ENCODE measurements at places on chromosomes 6 and 20. TPM values are rescaled to one million over a fixed set of nuclear protein-coding genes. Genes with fewer than 3 reads are reported as not detected.

- DNase-seq = no peak
- no peak overlapping the region for H3K27ac ChIP-seq
- no peaks in the 10 kb centered on the region for H3K27me3 ChIP-seq
- H3K36me3 ChIP-seq = no peaks in the 10 kb centered on the region
- H3K4me1 ChIP-seq = peaks cover 5% of the 10 kb centered on the region
These were observed 31.6 kb upstream of the SNX9 start for GRCh38 chr6:157791450-157791849.

Gene CLVS2
- total RNA-seq = 0.88 TPM

- H3K4me3 ChIP-seq = no peak overlapping the region
- H3K36me3 ChIP-seq = no peaks in the 10 kb centered on the region
- H3K27ac ChIP-seq = no peak overlapping the region
- no peak for DNase-seq
These were observed 242.6 kb downstream of the DOK5 start for GRCh38 chr20:54717983-54718382.

DNA sequence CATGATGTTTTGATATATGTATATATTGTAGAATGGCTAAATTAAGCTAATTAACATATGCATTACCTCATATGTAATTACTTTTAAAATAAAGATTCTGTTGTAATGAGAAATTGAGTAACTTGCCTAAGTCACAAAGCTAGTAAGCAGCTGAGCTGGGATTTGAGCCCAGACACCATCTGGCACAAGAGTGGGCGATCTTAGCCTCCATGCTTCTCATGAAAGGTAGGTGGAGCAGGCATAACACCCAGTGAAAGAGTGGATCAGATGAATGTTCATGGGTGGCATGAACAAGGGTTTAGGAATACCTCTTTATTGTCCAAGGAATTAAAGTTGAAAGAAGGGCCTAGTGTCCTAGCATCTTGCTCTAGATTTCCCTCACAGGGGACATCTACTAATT is 365.4 kb downstream of the TFAP2B start:
- no peak overlapping the region for H3K4me3 ChIP-seq
- no peak overlapping the region for H3K27ac ChIP-seq
- H3K27me3 ChIP-seq = no peaks in the 10 kb centered on the region

Gene POM121L2
- total RNA-seq = not detected

GRCh38 chr20:16953858-16954257 is 205.7 kb downstream of the OTOR start:
- H3K4me3 ChIP-seq = no peak overlapping the region
- no peaks in the 10 kb centered on the region for H3K36me3 ChIP-seq
- no peaks in the 10 kb centered on the region for H3K4me1 ChIP-seq
- no peak overlapping the region for H3K27ac ChIP-seq
- no peak for DNase-seq

DNA sequence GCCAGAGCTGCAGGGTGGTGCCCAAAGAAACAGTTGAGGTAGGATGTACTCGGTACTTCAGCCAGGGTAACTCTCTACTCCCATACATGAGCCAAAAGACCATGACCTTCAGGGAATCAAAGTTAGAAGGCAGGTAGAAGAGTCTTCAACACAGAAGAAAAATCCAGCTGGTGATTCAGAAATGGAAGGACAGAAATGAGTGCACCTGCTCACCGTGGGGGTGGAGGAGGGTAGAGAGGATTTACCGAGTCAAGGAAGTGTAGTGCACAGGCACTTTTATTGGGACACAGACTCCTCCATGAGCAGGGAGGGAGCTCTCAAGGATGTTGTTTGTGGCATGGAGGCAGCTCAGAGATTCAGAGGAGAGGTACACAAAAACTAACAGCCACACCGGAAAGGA is 330.3 kb upstream of the PRDM1 start:
- H3K27ac ChIP-seq = no peak overlapping the region
- no peaks in the 10 kb centered on the region for H3K36me3 ChIP-seq
- DNase-seq = no peak
- no peaks in the 10 kb centered on the region for H3K4me1 ChIP-seq
- H3K27me3 ChIP-seq = no peaks in the 10 kb centered on the region
- H3K4me3 ChIP-seq = no peak overlapping the region

DNA sequence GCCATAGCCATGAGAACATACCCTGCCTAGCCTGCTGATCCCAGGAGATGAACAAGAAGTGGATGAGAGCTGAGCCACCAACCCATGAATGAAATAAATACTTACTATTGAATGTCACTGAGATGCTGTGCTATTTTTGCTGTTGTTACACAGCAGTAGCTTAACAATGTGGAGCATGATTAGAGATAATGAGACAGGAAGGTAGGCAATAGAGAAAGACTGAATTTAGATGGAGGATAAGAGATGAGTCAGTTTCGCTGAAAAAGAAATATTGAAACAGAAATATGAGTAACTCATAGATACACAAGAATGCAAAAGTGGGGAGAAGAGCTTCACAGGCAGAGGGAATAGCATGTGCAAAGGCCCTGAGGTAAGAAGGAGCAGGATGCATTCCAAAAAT is 94.9 kb upstream of the TOP1 start:
- no peaks in the 10 kb centered on the region for H3K36me3 ChIP-seq
- H3K27ac ChIP-seq = no peak overlapping the region
- H3K4me1 ChIP-seq = no peaks in the 10 kb centered on the region
- H3K4me3 ChIP-seq = no peak overlapping the region
- no peak for DNase-seq

DNA sequence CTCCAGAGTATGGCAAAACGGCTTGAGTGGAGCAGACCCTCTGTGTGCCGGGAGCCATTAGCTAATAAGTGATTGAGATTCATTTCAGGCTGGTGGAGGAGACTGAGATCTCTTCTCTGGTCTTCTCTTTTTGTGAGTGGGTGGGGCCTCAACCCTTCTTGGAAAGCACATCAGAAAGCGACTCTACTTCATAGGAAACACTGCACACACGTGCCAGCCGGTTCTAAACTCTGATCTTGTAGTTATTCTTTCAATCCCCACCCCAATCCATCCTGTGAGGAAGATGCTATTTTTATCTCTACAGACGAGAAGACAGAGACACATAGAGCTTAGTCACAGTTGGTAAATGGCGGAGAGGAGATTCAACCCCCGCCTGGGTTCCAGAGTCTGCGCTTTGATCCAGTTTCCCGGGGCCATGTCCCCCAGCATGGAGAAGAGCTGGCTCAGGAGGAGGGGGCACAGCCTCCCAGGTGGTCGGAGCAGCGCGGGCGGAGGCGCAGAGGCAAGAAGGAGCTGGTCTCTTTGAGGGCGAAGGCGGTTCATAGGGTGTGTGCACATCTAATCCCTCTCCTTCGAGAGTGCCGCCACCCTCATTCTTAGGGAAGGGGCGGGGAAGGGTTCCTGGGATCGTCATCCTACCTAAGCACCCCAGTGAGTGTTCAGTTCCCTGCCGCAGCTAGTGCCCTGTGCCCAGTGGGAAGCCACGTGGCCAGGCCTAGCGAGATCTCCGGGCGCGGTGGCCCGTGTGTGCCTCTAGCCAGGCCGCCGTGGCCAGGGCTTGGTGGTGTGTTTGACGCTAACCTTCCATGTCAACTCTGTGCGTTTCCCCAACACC is 49.0 kb upstream of the TAGAP start:
- no peaks in the 10 kb centered on the region for H3K36me3 ChIP-seq
- H3K4me1 ChIP-seq = no peaks in the 10 kb centered on the region
- DNase-seq = no peak
- H3K27me3 ChIP-seq = no peaks in the 10 kb centered on the region

Gene DSP
- total RNA-seq = 0.85 TPM

DNA sequence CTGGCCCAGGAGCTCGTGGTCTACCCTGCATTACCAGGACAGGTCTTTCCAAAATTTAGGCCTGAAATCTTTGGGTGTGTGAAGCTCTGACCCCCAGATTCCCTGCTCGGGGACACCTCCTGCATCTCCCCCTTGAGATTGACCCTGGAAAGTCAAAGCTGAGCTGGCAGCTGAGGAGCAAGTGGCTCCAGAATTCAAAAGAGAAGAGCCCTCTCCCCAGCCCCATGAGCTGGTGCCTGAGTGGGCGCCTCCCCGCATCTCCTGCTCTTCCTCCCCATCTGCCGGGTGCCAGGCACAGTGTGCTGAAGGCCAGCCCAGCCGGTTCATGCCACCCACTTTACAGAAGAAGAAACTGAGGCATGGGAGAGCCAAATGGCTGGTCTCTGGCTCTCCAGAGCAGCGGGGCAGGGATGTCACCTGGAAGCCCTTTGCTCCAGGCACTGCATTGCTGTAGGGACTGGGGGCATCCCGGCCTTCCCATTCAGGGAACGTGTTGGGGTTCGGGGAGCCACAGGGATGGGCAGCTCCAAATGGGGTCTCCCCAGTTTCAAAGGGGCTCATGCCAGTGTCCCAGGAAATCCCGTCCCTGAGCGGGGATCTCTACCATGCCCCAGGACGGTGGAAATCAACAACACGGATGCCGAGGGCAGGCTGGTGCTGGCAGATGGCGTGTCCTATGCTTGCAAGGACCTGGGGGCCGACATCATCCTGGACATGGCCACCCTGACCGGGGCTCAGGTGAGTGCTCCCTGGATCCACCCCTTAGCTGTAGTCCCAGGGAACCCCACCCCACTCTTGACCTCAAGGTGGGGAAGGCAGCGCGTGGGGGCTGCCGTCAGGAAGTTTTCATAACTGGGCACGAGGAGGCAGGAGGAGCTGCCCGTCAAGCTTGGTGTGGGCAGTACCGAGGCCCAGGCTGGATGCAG is 20.5 kb downstream of the NPEPL1 start:
- no peaks in the 10 kb centered on the region for H3K4me1 ChIP-seq
- H3K27ac ChIP-seq = no peak overlapping the region
- H3K36me3 ChIP-seq = no peaks in the 10 kb centered on the region
- no peak overlapping the region for H3K4me3 ChIP-seq

DNA sequence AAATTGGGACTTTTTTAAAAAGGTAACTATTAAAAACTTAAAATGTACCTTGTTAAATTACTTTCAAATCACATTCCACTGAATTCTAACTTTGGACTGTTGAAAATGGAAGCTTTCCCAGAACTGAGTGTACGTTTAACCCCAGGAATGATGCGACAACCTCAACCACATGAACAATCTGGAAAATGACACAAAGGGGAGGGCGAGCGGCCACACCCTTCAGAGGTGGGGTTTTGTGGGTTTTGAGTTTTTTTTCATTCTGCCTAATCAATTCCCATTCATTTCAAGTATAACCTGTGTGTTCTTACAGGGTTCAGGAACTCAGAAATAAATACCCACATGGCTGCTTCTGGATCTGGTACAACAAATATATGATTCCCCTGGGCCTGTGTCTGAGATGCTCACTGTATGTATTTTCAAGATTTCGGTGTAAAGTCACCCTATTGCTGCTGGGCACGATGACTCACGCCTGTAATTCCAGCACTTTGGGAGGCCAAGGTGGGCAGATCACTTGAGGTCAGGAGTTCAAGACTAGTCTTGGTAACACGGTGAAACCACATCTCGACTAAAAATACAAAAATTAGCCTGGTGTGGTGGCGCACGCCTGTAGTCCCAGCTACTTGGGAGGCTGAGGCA is 21.6 kb downstream of the CNKSR3 start:
- H3K4me3 ChIP-seq = no peak overlapping the region
- no peaks in the 10 kb centered on the region for H3K36me3 ChIP-seq
- peaks cover 11% of the 10 kb centered on the region for H3K4me1 ChIP-seq
- no peak overlapping the region for H3K27ac ChIP-seq

DNA sequence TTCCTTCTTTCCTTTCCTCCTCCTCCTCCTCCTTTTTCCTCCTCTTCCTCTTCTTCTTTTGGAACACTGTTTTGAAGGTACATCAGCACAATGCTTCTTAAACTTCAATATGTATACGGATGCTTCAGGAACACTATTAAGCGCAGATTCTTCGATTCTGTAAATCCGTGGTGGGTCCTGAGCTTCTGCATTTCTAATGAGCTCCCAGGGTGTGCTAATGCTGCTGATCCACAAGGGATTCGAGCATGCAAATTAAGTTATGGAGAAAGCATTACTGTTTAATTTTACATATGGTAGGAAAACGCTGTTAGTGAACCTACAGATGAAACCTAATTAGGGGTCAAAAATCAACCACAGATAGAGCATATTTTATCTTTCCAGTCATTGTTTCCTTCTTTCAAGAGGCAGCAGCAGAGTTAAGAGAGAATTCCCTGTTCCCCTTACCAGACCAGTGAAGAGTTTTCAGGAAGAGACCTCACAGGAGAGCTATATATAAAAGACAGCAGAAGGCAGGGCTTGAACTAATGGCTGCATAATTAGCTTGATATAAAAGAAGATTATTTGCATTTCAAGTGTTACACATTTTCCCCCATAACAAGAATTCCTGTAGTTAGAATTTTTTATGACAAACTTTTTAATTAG is 47.2 kb downstream of the KIF13A start:
- H3K4me1 ChIP-seq = peaks cover 50% of the 10 kb centered on the region
- H3K4me3 ChIP-seq = no peak overlapping the region
- no peak overlapping the region for H3K27ac ChIP-seq
- no peaks in the 10 kb centered on the region for H3K27me3 ChIP-seq
- DNase-seq = no peak

Gene BTNL2
- not detected for total RNA-seq

Gene EYS
- not detected for total RNA-seq

Gene CST1
- not detected for total RNA-seq

- no peak for DNase-seq
- H3K36me3 ChIP-seq = no peaks in the 10 kb centered on the region
- no peaks in the 10 kb centered on the region for H3K27me3 ChIP-seq
These were observed 23.7 kb upstream of the SLC23A2 start for GRCh38 chr20:5024982-5025381.

Gene NCOA3
- 54.9 TPM for total RNA-seq

DNA sequence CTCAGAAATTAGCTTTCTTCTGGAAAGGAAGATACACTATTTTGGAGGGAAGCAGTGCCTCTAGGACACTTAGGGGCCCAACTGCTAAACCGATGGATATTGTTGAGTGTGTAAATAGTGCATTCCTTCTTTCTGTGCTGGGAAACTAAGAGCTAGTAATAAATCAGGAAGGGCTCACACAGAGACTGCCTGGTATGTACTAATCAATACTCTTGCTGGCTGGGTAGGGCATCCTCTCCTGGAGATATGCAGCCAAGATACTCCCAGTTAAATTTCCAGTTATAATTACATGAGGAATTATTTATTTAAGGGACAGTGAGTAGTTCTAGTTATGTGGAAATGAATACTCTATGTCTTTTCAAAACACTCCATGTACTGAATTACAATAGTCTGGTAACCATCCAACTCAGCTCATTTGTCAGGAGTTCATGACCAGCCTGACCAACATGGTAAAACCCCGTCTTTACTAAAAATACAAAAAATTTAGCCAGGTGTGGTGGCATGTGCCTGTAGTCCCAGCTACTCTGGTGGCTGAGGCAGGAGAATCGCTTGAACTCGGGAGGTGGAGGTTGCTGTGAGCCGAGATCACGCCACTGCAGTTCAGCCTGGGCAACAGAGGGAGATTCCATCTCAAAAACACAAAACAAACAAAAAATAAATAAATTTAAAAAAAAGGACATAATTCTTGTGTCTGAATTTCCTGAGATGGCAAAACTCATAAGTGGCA is 100.0 kb downstream of the OR2B2 start:
- H3K36me3 ChIP-seq = no peaks in the 10 kb centered on the region
- no peak overlapping the region for H3K4me3 ChIP-seq
- no peak for DNase-seq

DNA sequence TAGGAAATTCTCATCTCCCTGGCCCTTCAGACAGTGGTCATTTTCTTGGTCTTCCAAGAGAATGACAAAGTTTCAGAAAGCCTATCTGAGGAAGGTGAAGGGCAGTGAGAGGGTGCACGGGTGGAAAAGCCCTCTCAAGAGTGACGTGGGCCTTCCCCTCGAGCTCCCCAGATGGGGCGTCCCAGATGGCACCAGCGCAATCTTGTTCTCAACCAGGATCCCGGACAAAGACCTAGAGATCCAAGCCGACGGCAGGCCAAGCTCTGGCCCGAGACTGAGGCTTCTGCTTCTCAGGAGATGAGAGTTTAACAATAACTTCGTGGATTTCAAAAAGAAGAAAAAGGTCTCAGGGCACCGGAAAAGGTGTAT is 797 bp upstream of the ZNF133 start:
- peaks cover 24% of the 10 kb centered on the region for H3K27me3 ChIP-seq
- H3K27ac ChIP-seq = peak overlapping the region; percentile 96
- peak overlapping the region; percentile 94 for H3K4me3 ChIP-seq
- no peaks in the 10 kb centered on the region for H3K36me3 ChIP-seq
- H3K4me1 ChIP-seq = peaks cover 10% of the 10 kb centered on the region

Data from gastrocnemius medialis (tissue), 4 donors.